ENCODE measurements at places on chromosomes 16 and 17.

- DNase-seq, result peak; percentile 30
These were observed 75.8 kb downstream of the ADAMTS18 start for GRCh38 chr16:77359065-77359502.

GRCh38 chr16:68090533-68090932 is 5.4 kb downstream of the NFATC3 start:
- DNase-seq, result no peak

GRCh38 chr17:69908626-69909368 is 166.2 kb upstream of the KCNJ16 start:
- DNase-seq, result no peak

- DNase-seq, result no peak
These were observed 30.0 kb upstream of the PRSS54 start for GRCh38 chr16:58324792-58325191.

DNA sequence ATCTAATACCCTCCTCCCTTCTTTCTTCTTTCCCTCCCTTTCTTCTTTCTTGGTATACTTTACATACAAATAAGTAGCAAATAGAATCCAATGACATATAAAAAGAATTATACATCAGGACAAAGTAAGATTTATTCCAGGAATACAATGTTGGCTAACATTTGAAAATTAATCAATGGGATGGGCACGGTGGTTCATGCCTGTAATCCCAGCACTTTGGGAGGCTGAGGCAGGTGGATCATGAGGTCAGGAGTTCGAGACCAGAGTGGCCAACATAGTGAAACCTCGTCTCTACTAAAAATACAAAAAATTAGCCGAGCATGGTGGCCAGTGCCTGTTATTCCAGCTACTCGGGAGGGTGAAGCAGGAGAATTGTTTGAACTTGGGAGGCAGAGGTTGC is 72.1 kb downstream of the BCAS3 start:
- no peak for DNase-seq

DNA sequence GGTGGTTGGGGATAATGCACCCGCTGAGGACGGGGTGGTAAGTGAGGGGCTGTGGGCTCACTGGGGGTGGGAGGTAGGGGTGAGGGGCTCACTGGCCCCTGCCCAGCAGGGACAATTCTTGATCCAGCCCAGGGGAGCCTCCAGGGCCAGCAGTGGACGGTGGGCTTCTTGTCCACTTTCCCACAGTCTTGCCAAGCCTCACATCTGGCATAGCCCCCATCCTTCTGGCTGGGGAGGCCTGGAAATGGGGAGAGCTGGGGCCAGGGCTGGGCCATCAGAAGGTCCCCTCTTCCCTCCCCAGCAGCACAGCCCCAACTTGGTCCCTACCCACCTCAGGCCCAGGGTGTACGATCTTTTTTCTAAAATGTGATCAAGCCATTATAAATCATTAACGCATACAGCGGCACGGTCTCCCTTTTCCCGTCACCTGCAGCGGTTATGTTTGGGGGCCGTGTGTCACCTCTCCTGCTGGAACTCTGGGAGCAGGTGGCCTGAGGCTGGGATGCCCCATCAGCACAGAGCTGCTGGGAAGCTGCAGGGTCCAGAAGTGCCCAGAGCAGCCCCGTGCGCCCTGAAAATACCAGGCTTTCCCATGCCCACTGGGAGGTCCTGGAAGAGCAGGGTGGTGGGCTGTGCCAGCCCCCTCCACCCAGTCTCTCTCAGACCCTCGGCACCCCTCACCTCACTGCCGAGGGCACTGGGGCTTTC is 7.2 kb upstream of the SETD6 start:
- no peak for DNase-seq

DNA sequence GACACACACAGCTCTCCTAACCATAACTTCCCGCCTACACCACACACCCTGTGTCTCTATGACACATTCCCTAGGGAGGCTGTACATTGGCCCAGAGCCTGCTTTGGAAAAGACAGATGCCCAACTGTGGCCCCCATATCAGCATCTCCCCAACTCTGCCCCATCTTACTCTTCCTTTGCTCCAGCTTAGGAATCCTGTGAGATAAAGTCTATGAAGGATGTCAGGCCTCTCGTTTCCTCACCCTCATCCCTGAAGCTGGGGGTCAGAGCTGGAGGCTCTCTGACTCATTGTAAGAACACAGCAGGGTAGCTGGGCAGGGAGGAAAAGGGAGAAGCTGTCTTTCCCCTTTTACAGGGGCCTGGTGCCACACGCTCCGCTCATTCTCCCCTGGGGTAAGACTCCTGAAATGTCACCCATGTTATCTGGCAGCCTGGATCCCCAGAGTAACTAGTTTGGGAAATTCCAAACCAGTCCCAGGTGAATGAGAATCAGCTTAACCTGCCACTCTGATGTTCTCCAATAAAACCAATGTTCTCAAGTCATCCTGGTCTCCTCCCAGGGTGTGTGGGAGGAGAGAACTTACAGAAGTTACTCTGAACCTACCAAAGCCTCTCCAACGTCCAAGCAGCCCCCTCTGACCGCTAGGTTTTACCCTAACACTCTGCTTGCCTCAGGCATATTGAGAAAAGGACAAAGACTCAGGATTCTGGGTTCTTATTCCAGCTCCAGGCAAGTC is 2.8 kb downstream of the RAPGEFL1 start:
- no peak for DNase-seq

DNA sequence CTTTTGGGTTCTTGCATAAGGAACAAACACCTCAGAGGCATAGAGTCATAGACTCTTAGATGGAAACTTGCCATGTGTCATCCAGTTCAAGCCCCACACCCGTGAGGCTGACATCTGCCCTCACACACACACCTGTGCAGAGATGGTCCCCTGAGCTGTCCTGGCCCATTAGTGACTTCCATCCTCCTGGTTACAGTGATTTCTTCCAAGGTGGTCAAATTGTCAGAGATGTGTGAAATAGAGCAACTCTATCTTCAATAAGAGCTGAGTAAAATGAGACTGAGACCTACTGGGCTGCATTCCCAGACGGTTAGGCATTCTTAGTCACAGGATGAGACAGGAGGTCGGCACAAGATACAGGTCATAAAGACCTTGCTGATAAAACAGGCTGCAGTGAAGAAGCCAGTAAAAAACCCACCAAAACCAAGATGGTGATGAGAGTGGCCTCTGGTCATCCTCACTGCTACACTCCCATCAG is 342.2 kb upstream of the TNRC6C start:
- no peak for DNase-seq

- no peak for DNase-seq
These were observed 58.9 kb upstream of the ARHGAP44 start for GRCh38 chr17:12730421-12730820.

DNA sequence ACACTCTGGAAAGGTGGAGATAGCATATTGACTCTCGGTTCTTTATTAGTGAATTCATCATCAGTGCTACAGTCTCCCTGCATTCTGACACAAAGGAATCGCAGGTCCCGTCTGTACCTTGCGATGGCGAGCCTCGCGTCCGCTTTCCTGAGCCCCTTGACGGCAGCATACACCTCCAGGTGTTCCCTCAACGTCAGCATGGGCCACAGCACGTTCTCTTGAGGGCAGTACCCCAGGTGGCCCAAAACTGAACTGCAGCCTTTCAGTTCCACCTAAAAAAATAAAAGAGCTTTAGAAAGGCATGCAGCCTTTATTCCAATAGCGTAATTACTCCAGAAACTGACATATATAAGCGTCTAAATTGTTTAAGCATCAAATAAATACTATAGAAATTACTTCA is 24.2 kb upstream of the ABCA9 start:
- DNase-seq, result peak; percentile 40

- DNase-seq, result no peak
These were observed 167.3 kb upstream of the CDH5 start for GRCh38 chr16:66199189-66199588.

DNA sequence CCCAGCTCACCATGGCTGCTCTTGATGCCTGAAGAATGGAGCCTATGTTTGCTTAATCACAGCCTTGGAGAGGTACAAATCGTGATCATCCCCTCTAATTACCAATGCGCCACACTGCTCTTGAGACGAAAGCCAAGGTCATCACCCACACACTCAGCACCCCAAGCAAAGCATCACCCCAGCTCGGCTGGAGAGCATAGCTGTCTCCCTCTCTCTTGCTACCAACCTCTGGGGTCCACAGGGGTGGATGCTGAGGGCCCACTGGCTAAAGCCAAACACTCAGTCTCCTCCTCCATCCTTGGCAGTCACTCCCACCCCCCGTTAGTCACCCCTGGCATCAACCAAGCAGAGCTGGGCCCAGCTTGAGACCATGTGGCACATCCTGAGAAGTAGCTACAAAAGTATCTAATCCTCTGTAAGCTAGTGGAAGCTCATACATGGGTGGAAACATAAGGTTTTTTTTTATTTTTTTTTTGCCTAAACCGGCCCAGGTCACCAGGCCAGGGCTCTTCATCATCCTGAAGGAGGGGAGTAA is 44.8 kb downstream of the PIMREG start:
- no peak for DNase-seq

DNA sequence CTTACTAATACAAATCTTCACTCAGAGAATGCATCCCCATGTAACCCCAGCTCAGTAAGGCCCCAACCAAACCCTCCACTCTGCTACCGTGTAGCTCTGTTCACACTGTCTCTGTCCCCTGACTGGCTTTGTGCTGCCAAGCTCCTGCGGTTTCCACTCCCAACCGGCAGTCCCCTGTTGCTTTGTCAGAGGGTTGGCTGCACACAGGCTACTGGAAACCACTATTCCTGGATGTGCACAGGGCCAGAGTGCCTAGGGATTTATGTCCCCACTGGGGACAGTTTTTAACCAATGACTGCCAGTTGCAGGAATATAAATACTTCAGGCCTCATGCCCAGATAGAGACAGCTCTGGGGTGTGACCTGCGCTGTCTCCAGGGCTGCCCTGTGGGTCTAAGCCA is 157.1 kb upstream of the C16orf82 start:
- DNase-seq, result no peak

- no peak for DNase-seq
These were observed 73.1 kb downstream of the SREBF1 start for GRCh38 chr17:17763734-17764133.

DNA sequence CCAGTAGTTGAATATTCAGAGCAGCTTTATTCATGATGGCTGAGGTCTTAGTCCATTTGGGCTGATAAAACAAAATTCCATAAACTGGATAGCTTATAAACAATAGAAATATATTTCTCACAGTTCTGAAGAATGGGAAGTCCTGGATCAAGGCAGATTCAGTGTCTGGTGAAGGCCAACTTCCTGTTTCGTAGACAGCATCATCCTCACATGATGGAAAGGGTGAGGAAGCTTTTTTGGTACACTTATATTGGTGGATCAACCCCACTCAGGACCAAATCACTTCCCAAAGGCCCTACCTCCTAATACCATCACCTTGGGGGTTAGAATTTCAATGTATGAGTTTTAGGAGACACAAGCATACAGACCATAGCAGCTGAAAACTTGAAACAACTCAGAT is 224.2 kb downstream of the CYB561 start:
- no peak for DNase-seq

DNA sequence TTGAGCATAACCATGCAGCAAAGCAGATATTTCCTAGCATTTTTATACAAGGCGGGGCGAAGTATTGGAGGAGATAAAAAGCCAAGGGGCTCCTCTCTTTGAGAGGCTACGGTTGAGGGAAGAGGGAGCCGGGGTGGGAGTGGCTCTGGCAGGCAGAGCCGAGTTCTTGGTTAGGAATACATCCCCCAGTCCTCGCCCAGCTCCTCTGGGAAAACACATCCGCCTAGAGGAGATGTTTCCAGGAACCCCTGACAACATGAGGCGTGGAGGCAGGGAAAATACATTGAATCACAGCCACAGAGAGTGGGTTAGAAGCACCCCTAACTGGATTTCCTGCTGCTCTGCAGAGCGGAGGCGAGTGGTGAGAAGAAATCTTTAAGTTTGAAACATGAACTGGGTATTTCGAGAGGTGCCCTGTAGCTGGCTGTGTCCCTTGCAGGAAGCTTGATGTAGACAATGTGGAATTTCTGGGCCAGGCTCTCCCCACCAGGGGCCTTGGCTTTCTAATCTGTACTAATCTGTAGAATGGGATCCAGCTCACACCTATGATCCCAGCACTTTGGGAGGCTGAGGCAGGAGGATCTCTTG is 27.3 kb downstream of the TTYH2 start:
- no peak for DNase-seq

DNA sequence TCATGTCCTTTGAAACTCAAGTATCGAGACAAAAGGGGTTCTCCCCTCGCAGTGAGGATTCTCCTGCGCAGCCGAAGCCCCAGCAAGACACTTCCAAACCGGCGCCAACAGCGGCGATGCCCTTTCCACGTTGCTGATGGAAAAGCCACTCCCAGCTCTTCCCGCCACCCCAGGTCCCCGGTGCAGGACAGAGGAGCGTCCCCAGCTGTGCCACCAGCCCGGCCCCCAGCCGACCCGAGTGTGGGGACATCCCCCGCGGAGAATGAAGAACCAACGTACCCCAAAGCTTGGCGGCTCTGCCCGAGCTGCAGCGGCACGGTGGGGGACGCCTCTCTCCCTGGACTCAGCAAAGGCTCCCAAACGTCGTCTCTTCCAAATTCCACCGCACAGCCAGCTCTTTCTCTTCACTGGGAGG is 573 bp downstream of the CHST6 start:
- no peak for DNase-seq

- peak; percentile 47 for DNase-seq
These were observed 113.4 kb downstream of the ENGASE start for GRCh38 chr17:79188048-79188447.

DNA sequence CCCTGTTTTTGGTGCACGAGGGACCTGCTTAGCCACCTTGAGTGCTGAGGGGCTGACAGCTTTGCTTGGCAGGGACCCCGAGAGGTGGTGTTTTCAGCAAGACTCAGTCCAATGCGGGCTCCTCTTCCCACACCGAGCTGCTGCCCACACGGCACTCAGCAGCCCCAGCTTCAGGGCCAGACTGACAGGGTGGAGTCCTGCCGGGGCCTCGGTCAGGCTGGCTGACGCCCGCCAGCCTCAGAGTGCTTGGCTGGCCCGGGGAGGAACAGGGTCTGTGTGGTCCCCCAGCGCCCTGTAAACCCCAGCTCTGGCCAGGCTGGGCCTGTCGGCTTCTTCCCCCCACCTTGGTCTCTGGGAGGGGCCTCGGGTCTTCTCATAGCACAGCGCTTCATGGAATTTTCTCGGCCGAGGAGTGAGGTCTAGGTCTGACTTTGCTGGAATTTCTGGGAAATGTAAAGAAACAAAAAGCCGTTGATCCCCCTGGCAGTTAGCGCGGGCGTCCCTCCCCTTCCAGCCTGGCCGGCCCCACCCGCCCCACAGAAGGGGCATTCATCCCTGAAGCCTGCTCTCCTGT is 2.6 kb downstream of the SOX8 start:
- no peak for DNase-seq

- DNase-seq, result no peak
These were observed 189.2 kb downstream of the SEC14L1 start for GRCh38 chr17:77329741-77330531.

DNA sequence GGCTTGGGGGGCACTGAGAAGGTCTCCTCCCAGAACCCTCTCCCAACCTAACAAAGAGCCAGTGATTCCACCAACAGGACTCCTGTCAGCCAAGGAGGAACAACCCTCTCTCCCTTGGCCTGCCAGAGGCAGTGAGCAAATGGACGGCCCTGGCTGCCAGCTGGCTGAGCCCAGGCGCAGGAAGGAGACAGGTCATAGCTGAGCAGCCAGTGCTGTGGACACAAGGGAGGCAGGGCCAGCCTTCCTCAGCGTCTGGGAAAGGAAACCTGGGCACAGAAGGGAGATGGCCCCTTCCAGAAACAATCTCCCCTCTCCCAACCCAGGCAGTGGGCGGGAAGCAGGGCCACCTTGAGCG is 2.1 kb downstream of the MPO start:
- no peak for DNase-seq

GRCh38 chr17:1484676-1485422 is 7.6 kb downstream of the MYO1C start:
- DNase-seq, result no peak

All from NT2/D1 (cell line).